ENCODE measurements at places on chromosomes 6 and 20.
A peak's percentile ranks its signal among the peaks of the same experiment; 100 is the strongest.

DNA sequence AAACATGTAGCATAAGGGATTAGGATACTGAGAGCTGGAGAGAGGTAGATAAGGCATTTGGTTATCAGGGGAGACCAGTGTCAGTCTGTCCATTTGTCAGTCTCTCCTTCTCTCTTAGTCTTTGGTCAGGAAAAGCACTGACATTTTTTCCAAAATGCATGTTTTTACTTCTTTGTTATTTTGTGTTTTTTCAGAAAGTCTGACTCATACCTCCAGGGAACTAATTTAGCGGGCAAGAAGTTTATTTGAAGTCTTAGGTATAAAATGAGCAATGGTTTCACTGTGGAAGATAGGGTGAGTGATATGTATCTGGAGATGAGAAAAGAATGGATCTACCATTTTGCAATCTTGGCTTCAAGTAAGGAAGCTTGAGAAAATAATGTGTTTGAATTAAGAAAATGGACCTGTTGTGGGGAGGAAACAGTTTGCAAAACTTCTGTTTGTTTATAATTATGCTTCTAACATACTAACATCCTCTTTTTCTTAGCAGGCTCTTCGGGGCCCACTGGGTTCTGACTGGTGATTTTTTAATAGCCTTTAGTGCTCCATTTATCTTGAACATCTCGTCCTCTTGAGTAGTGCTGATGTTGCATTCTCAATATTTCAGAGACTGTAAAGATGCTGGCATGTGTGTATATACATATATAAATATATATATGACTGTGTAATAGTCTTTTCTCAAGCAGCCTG lies 66.9 kb upstream of the FABP7 start:
- no peak for DNase-seq

GRCh38 chr6:131443514-131443913 lies 129.5 kb upstream of the ARG1 start:
- DNase-seq: no peak

GRCh38 chr6:69784595-69785377 lies 12.0 kb downstream of the LMBRD1 start:
- DNase-seq: no peak

- DNase-seq: no peak
These were observed 160.2 kb downstream of the GMPR start for GRCh38 chr6:16398587-16398986.

GRCh38 chr20:37342231-37343177 lies 3.4 kb upstream of the SRC start:
- DNase-seq: no peak

- DNase-seq: no peak
These were observed 51.7 kb upstream of the TFAP2D start for GRCh38 chr6:50661636-50662035.

DNA sequence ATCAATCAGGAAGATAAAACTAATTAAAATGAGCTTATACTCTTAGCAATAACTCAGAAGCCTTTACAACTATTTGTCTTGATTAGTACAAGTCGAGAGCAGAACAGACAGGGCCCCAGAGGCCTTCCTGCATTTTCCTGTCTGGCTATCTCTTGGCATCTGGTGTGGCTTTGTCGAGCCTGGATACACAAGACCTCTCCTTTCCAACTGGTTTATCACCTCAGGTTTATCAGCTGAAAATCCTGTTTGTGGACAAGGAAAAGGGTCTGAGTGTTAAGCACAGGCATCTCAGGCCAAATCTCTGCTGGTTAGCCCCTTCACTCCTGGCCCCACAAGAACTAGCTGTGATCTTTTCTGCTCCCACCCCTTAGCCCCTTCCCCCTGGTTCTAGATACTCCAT lies 32.6 kb downstream of the BAK1 start:
- no peak for DNase-seq

- DNase-seq: no peak
These were observed 43.9 kb downstream of the RRBP1 start for GRCh38 chr20:17637985-17638640.

DNA sequence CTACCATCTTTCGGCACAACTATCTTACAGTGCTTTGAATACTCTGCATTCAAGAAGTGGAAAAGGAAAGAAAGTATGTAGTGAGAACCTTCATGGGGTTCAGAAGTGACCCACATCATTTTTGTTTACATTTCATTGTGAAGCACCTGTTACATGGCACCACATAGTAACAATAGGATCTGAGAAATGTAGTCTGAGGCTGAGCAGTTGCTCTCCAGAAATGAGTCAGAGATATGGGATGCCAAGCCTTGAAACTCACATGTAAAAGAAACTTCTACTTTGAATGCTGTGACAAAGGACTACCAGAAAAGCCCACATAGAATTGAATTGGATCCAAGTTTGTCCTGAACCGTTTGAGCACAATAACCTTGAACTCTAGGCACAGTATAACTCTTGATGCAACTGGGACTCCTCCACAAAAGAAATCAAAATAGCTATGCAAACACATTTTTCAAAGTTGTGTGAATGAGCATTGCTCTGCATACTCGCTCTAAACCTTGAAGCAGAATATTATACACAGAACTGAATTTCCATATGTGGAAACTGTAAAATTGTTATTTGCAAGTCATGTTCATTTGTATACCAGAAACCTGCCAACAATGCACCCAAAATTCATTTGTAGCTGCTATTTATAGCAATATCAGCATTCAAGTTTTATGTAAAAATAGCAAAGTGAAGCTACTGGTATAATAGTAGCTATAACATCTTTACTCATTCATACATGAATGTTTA lies 400.9 kb upstream of the POU3F2 start:
- no peak for DNase-seq

DNA sequence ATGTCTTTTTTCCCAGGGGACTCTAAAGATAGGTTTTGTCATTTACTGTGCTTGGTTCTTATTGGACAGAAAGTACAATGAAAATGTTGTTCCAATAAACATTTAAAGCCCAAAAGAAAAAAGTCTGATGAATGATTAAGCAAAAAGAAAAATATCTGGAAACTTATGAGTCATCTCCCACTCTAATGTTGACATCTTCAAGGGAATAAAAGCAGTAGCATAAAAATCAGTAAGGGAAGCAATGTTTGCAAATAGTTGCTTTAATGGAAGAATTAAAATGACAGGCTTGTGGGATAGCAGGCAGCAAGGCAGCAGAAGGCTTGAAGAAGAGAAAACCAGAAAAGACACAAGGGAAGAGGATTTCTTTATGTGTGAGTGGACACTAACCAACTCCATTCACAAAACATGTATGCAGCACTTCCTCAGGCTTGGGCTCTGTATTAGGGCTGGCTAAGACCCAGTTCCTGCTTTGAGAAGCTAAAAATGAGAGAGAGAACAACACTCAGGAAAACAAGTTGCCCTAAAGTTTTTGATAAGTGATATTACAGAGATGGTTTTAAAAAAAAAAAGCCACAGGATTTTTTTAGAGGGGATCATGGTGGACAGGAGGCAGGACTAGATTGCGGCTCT lies 263.2 kb upstream of the NT5E start:
- DNase-seq: no peak

DNA sequence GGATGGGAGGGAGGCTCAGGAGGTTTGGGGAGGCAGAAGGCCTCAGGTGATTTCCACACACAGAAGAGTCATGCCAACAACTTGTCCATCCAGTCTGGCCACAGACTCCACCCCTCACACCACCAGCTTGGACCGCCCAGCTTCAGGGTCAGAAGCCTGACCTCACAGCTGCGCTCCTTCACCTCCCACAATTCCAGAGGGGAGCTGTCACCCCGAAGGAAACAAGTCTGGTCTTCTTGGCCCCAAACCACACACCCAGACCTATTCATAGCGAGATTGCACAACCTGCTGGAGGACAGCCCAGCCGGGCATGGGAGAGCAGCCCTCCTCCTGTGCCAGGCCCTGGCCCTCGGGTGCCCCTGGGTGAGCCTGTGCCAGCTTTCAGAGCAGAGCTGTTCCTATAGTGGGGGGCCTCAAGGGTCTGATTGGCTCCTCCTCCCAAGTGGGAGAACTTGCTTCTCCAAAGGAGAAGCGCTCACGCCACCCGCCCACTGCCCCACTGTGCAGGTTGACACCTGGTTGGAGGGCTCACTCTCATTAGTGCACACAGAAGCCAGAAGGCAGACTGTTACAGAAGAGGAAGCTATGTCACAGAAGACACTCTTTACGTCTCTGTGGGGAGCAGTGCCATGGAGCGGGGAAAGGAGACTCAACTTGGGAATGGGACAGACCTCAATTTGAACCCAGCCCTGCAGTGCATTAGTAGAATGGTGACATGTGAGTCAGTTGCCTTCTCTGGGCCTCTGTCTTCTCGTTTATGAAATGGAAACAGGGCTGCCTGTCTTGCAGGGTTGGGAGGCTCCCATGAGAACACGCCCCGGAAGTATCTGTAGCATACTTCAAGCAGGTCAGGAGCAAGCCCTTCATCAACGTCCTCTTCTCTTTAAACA lies 128.8 kb downstream of the FOXO3 start:
- peak; percentile 99 for DNase-seq

DNA sequence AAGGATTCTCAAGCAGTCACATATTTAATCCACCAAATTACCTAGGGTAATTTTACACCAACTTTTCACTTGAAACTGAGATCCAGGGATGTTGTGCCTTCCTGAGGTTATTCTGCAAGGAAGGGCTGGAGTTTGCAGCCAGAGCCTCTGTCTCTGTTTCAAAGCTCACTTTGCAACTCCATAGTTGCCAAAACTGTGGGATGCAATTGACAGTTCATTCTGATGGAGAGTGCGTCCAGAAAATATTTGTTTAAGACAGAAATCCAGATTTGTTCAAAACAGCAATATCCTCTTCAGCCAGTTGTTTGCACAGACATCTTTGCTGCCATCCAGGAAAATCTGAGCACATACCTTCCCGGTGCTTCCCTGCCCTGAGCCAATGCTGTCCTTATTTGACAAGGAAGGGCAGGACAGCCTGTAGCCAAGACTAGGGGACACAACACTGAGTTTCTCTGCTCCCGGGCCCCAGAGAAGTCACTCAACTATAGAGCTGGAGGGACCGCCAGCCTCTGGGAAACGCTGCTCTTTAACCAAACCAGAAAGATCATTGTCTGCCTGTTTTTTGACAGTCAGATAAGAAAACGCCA lies 297.4 kb downstream of the HIVEP2 start:
- DNase-seq: no peak

DNA sequence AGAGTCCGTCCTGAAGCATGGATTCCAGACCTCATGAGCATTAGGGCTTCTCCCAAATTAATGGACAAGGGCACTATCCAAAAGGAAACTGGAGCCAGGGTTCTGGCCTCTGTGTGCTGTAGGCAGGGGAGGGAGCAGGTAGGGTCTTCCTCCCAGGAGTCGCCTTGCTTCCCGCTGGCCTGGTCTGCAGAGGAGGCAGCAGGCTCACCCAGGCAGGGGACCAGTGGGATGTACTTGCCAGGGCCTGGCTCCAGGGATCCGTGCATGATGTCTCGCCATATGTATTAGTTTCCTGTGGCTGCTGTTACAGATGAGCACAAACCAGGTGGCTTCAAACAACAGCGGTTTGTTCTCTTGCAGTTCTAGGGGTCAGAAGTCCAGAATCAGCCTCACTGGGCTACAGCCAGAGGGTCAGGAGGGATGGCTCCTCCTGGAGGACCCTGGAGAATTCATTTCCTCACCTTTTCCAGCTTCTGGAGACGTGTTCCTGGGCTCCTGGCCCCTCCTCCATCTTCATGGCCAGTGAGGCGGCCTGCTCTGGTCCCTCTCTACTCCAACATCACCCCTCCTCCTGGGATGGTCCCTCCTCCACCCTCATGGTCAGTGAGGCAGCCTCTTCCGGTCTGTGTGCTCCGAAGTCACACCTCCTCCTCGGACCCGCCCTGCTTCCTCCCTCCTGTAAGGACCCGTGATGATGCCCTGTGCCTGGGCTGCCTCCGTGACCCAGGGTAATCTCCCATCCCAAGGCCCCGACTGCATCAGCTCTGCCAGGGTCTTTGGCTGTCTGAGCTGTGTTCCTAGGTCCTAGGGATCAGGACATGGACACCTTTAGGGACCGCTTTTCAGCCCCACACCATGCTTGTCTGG lies 329.1 kb downstream of the CDH4 start:
- DNase-seq: no peak

GRCh38 chr20:51014797-51015722 lies 7.8 kb downstream of the KCNG1 start:
- DNase-seq: peak; percentile 91

DNA sequence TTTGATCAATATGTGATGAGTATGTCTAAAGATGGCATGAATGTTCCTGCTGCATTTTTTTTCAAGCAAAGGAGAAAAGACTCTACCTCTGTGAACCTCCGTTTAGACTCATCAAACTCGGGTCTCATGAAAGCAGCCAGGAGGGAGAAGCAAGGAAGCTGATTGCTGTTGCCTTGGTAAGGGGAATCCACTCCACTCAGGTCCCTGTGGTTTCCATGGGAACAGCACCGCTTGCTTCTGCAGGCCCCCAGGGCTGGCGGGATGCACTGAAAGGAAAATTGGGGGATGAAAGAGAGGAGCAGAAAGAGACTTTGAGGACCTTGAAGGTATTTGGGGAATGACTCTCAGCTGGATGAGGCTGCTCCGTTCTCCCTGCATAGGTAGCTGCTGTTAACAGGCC lies 249.6 kb upstream of the RIN2 start:
- no peak for DNase-seq

DNA sequence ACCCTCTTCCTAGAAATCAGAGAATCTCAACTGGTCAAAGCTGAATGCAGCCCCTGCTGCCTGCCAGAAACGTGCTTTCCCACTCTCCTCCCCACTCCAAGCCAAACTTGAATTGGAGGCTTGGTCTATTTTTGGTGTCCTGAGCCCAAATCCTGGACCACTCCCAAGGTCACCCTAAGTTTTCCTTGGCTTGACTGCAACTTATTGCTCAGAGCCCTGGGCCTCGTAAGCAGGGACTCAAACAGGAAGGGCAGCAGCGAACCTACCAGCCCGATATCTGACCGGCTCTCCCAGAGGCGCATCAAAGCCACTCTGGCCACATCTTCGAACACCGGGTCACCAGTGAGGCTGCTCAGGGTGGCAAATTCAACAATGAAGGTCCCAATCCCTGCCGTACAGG lies 12.7 kb downstream of the EDEM2 start:
- DNase-seq: no peak

DNA sequence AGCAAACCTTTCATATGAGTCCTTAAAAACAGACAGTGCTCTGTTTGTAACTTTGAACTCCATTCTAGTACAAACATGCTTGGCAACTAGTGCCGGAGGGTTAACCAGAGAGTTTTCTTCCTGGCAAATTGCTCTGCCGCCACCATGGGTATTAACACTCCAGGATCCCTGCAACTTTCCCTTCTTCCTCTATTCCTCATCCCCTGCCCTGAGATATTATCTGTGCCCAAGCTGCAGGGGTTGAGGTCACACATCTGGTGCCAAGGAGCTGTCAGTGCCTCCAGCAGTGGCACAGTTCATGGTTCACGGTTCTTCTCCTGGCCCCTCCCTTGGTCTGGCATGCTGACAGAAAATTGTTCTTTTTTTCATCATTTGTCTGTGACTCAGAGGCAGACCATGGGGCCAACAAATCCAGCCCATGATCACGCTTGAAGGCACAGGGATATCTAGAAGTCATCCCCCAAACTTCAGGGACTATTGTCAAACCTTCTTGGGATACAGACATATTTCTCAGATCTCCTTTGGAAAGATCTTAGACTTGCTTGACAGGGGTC lies 77.5 kb downstream of the ATXN1 start:
- DNase-seq: peak; percentile 79
